Activated CD8-positive, alpha-beta T cell treated with anti-CD3 and anti-CD28 coated beads for 36 hours (primary cell): ENCODE measurements at places on chromosomes 11 and 22.

GRCh38 chr22:43185860-43186261 is 1.1 kb downstream of the TTLL12 start:
- H3K27ac ChIP-seq = peak overlapping the region; percentile 49
- peak overlapping the region; percentile 80 for H3K4me3 ChIP-seq
- peaks cover 17% of the 10 kb centered on the region for H3K4me1 ChIP-seq
- no peak for DNase-seq
- H3K36me3 ChIP-seq = peaks cover 20% of the 10 kb centered on the region

DNA sequence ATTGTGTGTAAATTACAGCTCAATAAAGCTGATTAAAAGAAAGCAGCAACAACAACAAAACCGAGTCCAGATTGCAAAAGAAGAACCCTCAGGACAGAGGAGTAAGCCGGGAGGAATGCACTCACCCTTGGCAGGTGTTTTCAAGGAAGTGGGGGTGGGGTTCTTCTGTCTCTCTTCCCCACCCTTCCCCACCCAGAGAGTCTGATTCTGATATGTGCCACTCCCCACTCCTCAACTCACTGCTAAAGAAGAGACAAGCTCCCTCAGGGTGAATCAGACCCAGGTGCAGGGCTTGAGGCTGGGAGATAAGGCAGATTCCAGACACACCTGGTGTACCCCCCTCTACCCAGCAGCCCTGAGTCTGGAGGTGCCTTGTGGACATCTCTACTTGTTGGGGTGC is 38.4 kb upstream of the PHF21A start:
- H3K4me1 ChIP-seq = peaks cover 3% of the 10 kb centered on the region
- H3K27ac ChIP-seq = no peak overlapping the region
- H3K27me3 ChIP-seq = peaks cover 33% of the 10 kb centered on the region
- no peak overlapping the region for H3K4me3 ChIP-seq
- DNase-seq = no peak

GRCh38 chr11:23961503-23962338 is 535.1 kb upstream of the LUZP2 start:
- H3K4me1 ChIP-seq = no peaks in the 10 kb centered on the region
- no peaks in the 10 kb centered on the region for H3K27me3 ChIP-seq
- no peak for DNase-seq
- H3K4me3 ChIP-seq = no peak overlapping the region

DNA sequence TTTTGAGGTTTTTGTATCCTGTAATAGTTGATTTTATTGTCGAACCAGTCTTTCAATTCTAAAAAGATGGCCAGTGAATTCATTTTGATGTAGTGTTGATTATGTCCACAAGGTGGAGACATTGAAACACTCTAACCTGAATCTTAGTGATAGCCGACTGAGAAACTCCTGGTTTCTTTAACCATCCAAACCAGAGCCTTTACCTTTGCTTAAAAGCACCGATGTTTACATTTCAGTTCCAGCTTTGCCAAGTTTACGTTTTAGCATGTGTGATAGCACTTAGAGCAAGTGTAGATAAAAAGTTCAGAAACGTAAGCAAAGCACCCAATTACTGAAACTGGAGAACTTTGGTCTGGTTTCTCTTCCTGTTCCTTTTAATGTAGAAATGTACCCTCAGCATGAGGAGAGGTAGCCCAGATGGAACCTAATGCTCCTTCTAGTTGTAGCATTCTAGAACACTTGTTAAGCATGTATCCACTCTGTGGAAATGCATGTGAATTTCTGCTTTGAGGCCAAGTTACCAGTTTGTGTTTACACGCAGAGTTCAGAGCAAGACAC is 208.6 kb downstream of the DBX1 start:
- H3K4me3 ChIP-seq = no peak overlapping the region
- peaks cover 8% of the 10 kb centered on the region for H3K4me1 ChIP-seq
- H3K36me3 ChIP-seq = no peaks in the 10 kb centered on the region
- DNase-seq = no peak

- no peaks in the 10 kb centered on the region for H3K36me3 ChIP-seq
- H3K27ac ChIP-seq = no peak overlapping the region
- DNase-seq = no peak
- H3K27me3 ChIP-seq = peaks cover 4% of the 10 kb centered on the region
- no peak overlapping the region for H3K4me3 ChIP-seq
These were observed 409.8 kb downstream of the BRD1 start for GRCh38 chr22:49417833-49418232.

GRCh38 chr11:59355226-59355625 is 3.5 kb upstream of the OR5AN1 start:
- DNase-seq = no peak
- no peaks in the 10 kb centered on the region for H3K4me1 ChIP-seq
- no peaks in the 10 kb centered on the region for H3K36me3 ChIP-seq
- H3K27ac ChIP-seq = no peak overlapping the region
- no peak overlapping the region for H3K4me3 ChIP-seq

DNA sequence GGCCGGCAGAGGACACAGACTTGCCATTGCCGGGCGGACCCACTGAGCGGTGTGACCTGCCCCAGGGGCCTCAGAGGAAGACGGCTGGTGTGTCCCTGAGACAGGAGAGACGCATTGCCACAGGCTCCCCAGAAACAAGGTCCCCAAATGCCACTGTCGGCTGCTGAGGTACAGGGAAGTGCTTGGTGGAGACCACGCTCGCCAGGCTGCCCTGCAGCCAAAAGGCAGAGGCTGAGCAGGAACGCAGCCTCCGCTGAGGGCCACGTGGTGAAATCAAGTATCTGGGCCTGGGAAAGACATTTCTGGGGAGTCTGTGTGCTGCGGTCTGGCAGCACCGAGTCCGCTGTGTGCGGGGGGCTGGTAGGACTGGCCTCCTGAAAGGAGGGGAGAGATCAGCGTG is 794.9 kb downstream of the BRD1 start:
- no peak for DNase-seq
- no peak overlapping the region for H3K4me3 ChIP-seq
- H3K27ac ChIP-seq = no peak overlapping the region
- no peaks in the 10 kb centered on the region for H3K4me1 ChIP-seq
- peaks cover 2% of the 10 kb centered on the region for H3K27me3 ChIP-seq

GRCh38 chr11:108708173-108708572 is 43.3 kb downstream of the DDX10 start:
- DNase-seq = no peak
- peaks cover 14% of the 10 kb centered on the region for H3K4me1 ChIP-seq
- no peak overlapping the region for H3K4me3 ChIP-seq
- peaks cover 85% of the 10 kb centered on the region for H3K36me3 ChIP-seq
- H3K27ac ChIP-seq = no peak overlapping the region

DNA sequence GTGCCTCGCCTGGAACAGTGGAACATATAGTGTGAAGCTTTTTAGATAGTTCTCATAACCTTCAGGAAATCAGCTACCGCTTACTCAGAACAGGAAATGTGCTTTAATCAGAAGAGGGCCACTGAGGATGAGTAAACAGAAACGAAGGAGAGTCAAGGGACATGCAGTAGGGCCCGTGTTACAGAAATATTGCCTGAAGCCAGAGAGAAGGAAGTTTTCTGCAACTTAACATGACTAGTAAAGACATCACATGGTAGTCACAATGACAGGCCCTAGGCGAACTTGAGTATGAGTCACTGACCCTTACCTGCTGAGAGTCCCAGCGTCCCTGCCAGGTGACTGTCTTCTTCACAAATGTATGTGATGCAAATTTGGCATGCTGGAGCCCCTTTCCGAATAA is 39.4 kb downstream of the CARD18 start:
- peaks cover 25% of the 10 kb centered on the region for H3K4me1 ChIP-seq
- DNase-seq = peak; percentile 14
- peak overlapping the region; percentile 63 for H3K27ac ChIP-seq
- H3K36me3 ChIP-seq = peaks cover 2% of the 10 kb centered on the region
- H3K4me3 ChIP-seq = peak overlapping the region; percentile 1

GRCh38 chr11:106670069-106670468 is 348.2 kb downstream of the GUCY1A2 start:
- no peaks in the 10 kb centered on the region for H3K36me3 ChIP-seq
- DNase-seq = no peak
- no peak overlapping the region for H3K4me3 ChIP-seq
- H3K27ac ChIP-seq = no peak overlapping the region

- DNase-seq = no peak
- no peak overlapping the region for H3K27ac ChIP-seq
- H3K36me3 ChIP-seq = peaks cover 17% of the 10 kb centered on the region
- peaks cover 11% of the 10 kb centered on the region for H3K4me1 ChIP-seq
- H3K4me3 ChIP-seq = no peak overlapping the region
These were observed 6.7 kb downstream of the ASCC2 start for GRCh38 chr22:29831186-29831921.

DNA sequence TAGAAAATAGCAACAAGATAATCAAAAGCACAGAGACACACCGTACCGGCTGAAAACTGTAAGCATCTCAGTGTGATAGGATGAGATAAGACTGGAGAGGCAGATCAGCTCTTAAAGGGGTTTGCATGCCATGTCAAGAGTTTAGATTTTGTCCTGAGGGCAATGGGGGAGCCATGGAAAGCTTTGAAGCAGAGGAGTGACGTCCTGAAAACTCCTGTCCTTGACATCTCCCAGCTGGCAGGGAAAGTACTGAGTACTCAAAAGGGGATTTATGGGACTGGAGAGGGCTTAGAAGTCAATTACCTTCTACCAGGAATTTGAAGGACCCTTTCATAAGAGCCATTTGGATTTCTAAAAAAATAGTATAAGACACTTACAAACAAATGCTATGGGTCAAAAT is 420.5 kb upstream of the NARS2 start:
- no peak for DNase-seq
- H3K4me3 ChIP-seq = no peak overlapping the region
- no peak overlapping the region for H3K27ac ChIP-seq
- no peaks in the 10 kb centered on the region for H3K36me3 ChIP-seq

DNA sequence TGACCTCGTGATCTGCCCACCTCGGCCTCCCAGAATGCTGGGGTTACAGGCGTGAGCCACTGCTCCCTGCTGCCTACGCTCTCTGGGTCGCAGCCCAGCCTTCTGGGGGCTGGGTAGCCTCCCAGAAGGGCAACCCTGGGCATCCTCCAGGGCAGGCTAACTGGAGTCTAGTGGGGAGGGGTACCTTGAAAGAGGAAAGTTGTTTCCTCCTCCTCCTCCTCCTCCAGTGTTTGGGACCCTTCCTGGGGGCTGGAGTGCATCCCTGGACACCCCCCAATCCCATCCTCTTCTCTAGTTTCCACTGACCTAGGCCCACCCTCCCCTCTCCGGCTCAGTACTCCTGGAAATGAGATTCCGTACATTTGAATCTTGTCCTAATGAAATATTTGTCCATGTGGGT is 1.3 kb downstream of the PNPLA3 start:
- H3K27ac ChIP-seq = no peak overlapping the region
- H3K4me3 ChIP-seq = peak overlapping the region; percentile 49
- no peaks in the 10 kb centered on the region for H3K36me3 ChIP-seq
- H3K4me1 ChIP-seq = peaks cover 4% of the 10 kb centered on the region
- no peak for DNase-seq

DNA sequence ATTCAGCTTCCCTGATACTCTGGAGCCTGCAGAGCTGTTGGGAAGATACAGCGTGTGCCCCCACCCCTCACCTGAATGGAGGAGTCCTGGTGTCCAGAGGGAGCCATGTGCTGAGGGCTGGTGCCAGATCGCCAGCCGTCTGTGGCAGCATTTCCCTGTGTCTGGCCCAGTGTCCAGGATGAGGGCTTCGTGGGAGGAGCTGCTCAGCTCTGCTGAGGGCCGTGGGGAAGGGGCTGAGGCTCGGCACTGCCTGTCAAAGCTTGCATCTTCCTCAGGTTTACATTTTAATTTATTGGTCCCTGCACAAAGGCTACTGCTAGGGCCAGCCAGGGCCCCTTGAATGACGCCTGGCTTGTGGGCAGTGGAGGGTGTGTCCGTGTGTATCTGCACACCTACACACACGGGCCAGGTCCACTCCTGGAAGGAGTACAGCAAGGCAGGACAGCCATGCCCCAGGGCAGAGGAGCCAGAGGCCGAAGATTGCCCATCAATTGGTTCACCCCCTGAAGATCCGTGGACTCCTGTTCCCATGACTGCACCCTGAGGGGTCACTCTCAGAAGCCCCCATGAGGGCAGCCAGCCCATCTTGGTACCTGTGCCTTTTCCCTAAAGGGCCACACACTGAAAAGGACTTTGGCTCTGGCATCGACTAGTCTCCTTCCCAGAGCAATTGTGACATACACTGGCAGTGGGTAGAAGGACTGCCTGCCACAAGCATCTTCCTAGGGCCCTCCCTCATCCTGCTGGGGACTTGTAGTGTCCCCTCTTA is 107.7 kb upstream of the PARVA start:
- no peaks in the 10 kb centered on the region for H3K36me3 ChIP-seq
- no peaks in the 10 kb centered on the region for H3K4me1 ChIP-seq
- no peaks in the 10 kb centered on the region for H3K27me3 ChIP-seq
- H3K4me3 ChIP-seq = no peak overlapping the region
- DNase-seq = no peak

DNA sequence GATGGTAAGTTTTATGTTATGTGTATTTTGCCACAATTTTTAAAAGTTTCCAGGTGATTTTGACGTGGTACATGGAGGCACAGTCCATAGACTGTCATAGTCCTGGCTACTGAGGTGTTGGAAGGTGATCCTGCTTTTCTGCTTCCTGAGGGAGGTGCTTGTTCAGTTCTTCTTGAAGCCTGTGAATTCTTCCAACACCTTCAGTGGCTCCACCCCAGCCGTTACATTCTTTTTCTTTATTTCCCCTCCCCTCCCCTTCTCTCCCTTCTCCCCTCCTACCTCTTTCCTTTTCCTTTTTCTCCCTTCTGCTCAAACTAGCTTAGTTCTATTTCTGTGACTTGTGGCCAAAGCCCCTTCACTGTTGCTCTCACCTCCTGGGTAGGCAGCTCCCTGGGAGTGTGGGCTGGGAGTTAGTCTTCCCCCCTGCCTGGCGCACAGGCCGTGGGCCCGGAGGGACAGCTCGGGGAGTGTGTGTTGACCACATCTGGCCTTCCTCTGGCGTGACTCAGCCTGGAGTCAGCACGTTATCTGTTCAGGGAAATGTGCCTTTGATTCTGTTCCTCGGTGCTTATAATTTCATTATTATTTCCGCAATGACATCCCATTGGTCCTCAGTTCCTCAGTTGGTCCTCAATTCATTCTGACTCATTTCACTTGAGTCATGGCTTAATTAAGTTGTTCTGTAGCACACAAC is 566.2 kb downstream of the TBC1D22A start:
- H3K27ac ChIP-seq = no peak overlapping the region
- no peaks in the 10 kb centered on the region for H3K36me3 ChIP-seq
- no peak overlapping the region for H3K4me3 ChIP-seq
- no peaks in the 10 kb centered on the region for H3K4me1 ChIP-seq
- DNase-seq = no peak

DNA sequence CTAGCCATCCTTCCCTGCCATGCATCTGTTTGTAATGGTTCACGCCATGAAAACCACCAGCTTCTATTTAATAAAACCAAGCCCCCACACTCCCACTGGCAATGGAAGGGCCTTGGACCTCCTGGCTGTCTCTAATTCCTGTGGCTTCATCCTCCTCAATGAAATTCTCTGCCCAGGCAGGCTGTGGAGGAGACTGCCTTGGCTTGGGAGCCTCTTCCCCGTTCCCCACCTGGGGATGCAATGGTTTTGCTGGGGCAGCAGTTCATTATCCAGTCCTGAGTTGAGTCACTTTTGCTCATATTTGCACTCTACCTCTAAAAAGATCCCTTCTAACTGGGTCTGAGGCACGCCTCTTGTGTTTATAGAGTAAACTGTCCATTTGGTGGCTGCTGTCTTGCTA is 515.8 kb downstream of the NTM start:
- DNase-seq = no peak
- H3K36me3 ChIP-seq = no peaks in the 10 kb centered on the region
- H3K27ac ChIP-seq = no peak overlapping the region
- no peak overlapping the region for H3K4me3 ChIP-seq
- no peaks in the 10 kb centered on the region for H3K27me3 ChIP-seq
- no peaks in the 10 kb centered on the region for H3K4me1 ChIP-seq

- peaks cover 5% of the 10 kb centered on the region for H3K27me3 ChIP-seq
- H3K27ac ChIP-seq = no peak overlapping the region
- no peak for DNase-seq
- no peaks in the 10 kb centered on the region for H3K36me3 ChIP-seq
- H3K4me3 ChIP-seq = no peak overlapping the region
These were observed 453.6 kb downstream of the MN1 start for GRCh38 chr22:27347951-27348350.
